ENCODE measurements at places on chromosomes 7 and 10.

- DNase-seq: no peak
These were observed 64.5 kb upstream of the C10orf90 start for GRCh38 chr10:126734967-126735366.

- DNase-seq: peak; percentile 96
These were observed 14.6 kb upstream of the RPEL1 start for GRCh38 chr10:103231047-103231551.

GRCh38 chr10:20897146-20897825 is at the start of gene NEBL:
Gene NEBL, minus strand, starts transcription at chr10:20897311. Its CDS starts 106 bp downstream, at chr10:20897205.
- DNase-seq: no peak

DNA sequence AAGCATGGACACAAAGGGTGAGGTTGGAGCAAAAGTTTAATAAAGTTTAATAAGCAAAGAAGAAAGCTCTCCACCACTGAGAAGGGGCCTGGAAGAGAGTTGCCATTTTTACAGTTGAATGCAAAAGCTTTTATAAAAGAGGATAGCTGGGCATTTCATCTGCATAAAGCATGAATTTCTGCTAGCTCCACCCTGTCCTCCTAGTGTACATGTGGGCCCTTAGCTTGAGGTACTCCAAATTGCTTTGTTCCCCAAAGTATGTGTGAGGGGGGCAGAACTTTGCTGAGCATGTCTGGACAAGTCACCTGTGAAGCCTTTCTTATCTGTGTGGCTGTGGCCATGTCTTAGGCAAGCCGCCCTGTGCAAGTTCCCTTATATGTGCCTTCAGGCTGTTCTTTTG is 22.6 kb upstream of the CROT start:
- no peak for DNase-seq

Measured in SJSA1 (cell line).